Urothelium cell line (cell line): ENCODE measurements at places on chromosomes 5 and 9.

- DNase-seq = no peak
Measured at GRCh38 chr5:177041936-177042335, 19.4 kb downstream of the ZNF346 start.

- no peak for DNase-seq
Measured at GRCh38 chr5:458547-459353, 15.8 kb downstream of the EXOC3 start.

DNA sequence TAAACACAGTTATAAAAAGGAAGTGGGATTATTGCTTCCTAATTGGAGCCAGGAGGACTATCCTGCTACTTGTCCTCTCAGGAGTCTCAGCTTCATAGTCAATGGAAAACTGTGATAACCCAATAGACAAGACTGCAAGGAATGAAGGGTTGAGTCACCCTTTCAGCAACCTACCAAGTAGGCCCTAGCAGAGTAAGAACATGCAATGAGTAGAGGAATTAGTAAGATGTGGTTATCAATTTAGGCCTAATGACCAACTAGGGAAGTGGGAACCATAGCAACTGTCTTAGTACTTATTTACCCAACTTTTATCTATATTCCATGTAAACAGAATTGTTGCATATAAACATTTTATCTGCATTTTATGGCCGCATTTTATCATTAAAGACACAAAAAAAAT, 310.1 kb downstream of the RFX3 start:
- DNase-seq = no peak

DNA sequence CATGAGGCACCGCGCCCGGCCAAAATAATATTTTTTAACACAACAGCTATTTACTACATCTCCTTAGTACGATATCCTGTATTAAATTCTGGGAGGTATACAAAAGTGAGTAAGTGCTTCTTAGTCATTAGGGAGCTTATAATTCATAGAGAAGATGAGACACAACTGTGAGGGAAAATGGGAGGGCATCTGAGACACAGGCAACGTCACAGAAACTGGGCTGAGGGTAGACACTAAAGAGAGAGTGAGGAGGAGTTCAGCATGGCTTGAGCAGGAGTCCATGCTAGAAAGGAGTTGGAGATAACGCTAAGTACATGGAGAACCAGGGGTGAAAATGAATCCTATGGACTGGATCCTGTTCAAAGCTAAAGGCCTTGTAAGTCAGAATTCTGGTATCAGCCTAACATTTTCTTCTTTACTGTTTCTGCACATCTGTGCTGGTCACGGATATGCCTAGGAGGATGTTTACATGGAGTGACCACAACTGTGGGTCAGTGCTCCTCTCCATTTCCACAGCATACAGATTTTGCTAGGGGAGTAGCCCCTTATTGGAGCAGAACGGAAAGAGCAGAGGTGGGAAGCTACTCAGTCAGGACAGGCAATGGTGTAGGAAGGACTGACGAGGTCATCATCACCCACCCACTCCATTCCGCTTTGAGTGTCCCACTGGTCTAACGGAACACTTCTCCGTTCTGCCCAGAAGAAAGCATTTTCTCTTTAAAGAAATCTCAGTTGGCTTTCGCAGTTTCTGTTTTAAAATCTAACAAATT, 310.4 kb upstream of the EFNA5 start:
- DNase-seq = no peak

GRCh38 chr5:110735556-110735955, 3.3 kb upstream of the SLC25A46 start:
- no peak for DNase-seq

- peak; percentile 71 for DNase-seq
Measured at GRCh38 chr5:141560725-141561483, 57.9 kb downstream of the DIAPH1 start.

- DNase-seq = peak; percentile 87
Measured at GRCh38 chr5:179806250-179807048, at the start of gene MGAT4B. Gene MGAT4B (minus strand): TSS chr5:179806866. CDS start chr5:179806583, 283 bp downstream.

GRCh38 chr5:18745042-18745987, 1111.1 kb downstream of the TAF11L14 start:
- DNase-seq = peak; percentile 35

- DNase-seq = peak; percentile 11
Measured at GRCh38 chr9:82891321-82891720, 171.6 kb downstream of the RASEF start.

GRCh38 chr5:151881621-151882225, 42.9 kb downstream of the GLRA1 start:
- DNase-seq = no peak

DNA sequence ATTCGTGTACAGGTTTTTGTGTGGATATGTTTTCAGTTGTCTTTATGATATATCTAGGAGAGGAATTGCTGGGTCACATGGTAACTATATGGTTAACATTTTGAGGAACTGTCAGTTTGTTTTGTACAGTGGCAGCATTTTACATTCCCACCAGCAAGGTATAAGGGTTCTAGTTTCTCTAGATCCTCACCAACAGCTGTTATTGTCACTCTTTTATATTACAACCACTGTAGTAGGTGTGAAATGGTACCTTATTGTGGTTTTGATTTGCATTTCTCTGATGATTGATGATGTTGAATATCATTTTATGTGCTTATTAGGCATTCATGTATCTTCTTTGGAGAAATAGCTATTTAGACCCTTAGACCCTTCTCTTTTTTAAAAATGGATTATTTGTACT, 82.9 kb downstream of the CCDC171 start:
- no peak for DNase-seq

DNA sequence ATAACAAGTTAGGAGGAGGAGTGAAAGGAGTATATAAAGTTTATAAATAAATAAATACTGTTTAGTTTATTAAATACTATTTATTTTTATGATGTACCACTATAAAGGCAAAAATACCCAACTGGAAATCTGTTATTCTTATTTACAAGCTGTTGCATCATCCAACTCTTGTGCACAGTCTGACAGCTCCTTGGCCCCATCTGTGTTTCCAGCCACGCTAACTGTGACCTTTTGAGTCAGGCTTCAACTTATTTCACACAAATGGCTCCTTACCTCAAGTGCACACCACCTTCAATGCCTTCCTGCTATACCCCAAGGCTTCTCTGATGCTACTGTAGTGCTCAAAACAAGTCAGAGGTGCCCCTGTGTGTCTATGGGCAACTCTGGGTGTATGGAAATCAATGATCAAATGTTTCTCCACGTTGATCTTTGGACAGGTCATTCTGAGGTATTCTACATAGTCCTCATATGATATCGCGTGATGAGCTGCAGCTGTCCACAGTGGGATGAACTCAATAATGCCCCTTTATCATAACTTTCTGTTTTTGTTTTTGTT, 303.2 kb upstream of the GRAMD2B start:
- DNase-seq = no peak
